ENCODE measurements at places on chromosomes 11 and 22. TPM values are rescaled to one million over a fixed set of nuclear protein-coding genes. Genes with fewer than 3 reads are reported as not detected.

DNA sequence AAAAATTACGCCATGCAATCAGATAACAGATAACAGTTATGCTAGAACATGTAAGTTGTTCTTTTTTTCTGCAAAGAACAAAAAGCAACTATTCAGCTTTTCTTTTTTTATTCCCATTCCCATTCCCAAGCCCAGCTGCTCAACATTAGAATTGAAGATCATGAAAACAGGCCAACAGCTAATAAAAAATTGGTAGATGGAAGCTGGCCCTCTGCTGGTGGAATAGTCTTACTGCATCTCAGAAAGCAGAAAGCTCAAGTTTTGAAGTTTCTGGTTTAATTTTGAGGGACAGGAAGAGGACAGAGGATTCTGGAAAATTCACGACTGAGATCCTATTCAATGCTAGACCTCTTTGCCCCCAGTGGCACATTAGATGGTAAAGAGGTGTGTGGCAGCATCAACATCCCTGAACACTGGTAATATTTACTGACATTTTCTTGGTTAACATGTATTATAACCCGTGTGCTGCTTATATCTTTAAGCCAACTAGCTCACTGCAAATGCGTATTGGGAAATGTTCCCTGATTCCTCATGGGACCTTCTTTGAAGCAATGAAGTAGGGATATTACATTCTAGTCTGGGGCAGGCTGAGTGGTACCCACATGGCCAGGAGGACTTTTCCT, 591.2 kb downstream of the OPCML start:
- DNase-seq: peak; percentile 82

DNA sequence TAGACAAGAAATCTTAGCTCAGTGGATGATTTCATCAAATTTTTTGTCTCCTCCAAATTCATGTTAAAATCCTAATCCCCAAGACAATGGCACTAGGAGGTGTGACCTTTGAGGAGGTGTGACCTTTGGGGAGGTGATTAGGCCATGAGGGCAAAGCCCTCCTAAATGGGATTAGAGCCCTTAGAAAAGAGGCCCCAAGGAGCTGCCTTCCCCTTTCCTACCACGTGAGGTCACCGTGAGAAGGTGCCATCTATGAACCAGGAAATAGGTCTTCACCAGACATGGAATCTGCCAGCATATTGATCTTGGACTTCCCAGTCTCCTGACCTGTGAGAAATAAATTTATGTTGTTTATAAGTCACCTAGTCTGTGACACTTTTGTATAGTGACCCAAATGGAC, 138.7 kb downstream of the TRIM29 start:
- DNase-seq: no peak

DNA sequence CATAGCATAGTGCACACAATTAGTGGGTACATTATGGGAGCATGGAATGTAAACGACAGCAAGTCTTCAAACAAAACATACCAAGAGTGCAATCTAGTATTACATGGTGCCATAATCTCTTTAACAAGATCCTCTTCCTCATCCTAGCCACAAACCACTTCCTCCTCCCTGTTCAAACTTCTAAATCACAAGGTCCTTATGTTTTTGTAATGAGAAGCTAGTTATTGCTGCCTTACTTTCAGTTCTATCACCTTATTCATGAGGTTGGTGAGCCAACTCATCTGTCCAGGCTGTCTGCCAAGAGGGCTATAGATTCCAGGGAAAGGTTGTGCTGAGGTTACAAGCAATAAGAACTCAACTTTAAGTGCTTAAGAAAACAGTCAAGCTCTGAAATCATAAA, 195.4 kb upstream of the ARHGAP20 start:
- no peak for DNase-seq

DNA sequence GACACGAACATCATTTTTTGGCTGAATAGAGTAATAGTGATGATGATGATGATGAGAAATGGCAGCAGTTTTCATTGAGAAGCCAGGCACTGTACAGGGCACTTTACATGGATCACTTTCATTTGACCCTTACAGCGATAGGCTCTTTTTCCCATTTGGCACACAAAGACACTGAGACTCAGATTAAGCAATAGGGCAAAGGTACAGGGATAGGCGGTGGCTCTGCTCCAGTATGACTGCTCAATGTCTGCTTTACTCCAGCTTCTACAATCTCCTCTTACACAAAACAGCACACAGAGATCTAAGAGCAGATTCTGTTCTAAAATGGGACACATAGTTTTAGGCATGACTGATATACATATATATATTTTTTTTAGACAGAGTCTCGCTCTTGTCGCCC, 40.6 kb downstream of the MPPED2 start:
- no peak for DNase-seq

GRCh38 chr11:87228820-87229219, 191.1 kb downstream of the TMEM135 start:
- DNase-seq: no peak

Gene CCDC81
- 2.3 TPM for total RNA-seq
